ENCODE measurements at places on chromosomes 7 and 10. TPM values are rescaled to one million over a fixed set of nuclear protein-coding genes. Genes with fewer than 3 reads are reported as not detected.

CAV1 gene
- 175 TPM for total RNA-seq

KIAA1217 gene
- 16.2 TPM for total RNA-seq

MYPN gene
- 57.4 TPM for total RNA-seq

SLC39A12 gene
- total RNA-seq: under 0.01 TPM

GRM3 gene
- under 0.01 TPM for total RNA-seq

SPOCK2 gene
- total RNA-seq: 2.6 TPM

PRLHR gene
- not detected for total RNA-seq

MBL2 gene
- total RNA-seq: not detected

EIF3B gene
- 120 TPM for total RNA-seq

CHCHD2 gene
- 221 TPM for total RNA-seq

KLF14 gene
- total RNA-seq: 0.52 TPM
